ENCODE measurements at places on chromosomes 2 and 18.

DNA sequence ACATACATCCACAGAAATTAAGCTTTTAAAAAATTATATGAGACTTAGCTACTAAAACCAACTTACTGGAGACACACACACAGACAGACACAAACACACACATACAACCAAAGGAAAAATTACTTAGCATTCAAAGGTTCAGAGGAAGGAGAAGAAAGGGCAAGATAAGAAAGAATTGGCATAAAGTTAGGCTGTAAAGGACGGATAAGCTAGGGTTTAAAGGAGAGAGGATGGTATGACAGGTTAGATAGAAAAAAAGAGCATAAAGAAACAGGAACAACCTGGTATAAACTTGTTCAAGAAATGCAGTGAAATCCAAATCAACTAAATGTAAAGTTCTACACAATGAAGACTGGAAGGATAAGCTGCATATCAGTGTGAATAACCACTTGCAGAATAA, 73.4 kb downstream of the SLC66A3 start:
- DNase-seq: no peak

DNA sequence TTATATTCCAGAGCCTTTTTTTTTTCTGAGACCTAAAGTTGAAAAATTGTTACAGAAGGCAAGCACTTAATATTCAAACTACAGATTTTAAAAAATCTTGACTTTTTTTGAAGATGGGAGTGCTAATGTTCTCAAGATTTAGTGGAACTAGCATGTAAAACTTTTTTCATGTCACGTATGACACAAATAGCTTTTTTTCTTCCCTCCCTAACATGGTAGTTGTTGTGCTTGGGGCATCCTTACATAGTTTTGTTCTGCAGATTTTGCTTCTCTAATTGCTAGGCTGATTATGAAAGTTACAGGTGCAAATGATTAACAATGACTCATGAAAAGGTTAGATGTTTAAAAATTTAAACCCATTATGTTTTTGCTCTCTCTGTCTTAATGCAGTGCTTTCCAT, 3.0 kb downstream of the EML6 start:
- no peak for DNase-seq

DNA sequence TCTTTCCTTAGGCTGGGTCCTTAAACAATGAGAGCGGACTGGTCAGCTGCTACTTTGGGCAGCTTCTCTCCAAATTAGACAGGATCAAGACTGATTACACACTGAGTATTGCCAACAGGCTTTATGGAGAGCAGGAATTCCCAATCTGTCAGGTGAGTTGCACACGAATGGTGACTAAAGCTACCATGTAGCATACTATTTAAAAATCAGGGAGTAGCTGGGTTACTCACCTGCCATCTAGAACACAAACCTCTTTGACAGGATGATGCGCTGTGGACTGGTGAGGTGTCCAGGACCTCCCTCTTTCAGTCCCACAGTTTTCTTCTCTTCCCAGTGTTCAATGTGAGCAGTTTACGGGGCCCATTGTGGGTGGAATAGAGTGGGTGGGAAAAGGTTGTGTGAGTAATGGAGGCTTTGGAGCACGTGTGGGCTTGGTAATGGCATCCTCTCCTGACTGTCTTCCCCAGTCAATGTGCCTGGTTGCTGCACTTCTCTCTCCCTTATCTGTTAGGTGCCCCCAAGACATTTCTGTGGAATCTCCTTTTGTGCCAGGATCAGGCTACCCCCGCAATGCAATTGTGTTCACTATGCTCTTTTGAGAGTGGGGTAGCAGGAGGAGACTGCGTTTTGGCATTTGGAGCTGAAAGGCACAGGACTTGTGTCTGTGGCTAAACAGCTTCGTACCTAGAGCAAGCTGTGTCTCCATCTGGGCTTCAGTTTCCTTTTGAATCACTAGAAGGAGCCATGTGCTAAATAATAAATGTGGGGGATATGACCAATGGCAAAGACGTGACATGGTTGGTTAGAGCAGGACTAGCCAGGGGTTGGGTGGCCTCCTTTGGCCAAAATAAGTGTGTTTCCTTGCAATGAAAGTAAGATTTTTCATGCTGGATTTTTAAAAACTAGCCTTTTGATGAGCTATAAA, 17.7 kb downstream of the SERPINB12 start:
- DNase-seq: no peak

DNA sequence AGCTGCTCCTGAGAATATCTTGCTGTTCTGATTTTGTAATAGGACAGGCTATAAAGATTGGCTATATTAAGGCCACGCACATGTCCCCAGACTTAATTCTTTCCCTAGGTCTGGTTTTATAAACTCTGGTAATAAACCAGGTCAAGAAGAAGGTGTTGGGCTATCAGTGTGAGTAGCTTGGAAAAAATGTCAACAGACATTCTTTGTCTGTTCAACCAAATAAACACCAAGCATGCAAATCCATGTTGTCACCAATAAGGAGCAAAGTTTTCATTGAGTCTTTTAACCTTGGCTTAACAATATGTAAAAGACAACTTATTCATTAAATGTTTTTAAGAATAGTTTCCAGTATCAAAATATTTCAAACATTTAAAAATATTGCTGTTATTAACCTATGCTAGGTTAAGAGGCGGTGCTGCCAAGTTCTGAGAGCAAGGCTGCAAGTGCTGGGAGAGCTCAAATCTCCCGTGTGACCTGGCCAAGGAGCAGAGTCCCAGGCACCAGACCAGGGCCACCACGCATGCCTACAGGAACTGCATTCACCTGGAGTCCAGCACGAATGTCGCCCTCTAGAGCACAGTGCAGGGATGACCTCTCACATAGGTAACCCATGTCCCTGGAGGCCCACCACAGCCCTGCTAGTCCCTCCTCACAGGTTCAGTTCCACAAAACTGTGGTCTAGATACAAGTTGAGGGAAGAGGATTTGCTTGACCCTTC, 120.5 kb upstream of the POU3F3 start:
- DNase-seq: no peak

- no peak for DNase-seq
These were observed 196.3 kb downstream of the MC4R start for GRCh38 chr18:60176259-60176658.

- DNase-seq: no peak
These were observed 147.6 kb upstream of the ITGA6 start for GRCh38 chr2:172279813-172280212.

Measured in substantia nigra (tissue), 51 donors.